ENCODE measurements at places on chromosomes 7 and 10.

GRCh38 chr10:110619514-110620397 lies 24.4 kb upstream of the RBM20 start:
- DNase-seq = no peak

DNA sequence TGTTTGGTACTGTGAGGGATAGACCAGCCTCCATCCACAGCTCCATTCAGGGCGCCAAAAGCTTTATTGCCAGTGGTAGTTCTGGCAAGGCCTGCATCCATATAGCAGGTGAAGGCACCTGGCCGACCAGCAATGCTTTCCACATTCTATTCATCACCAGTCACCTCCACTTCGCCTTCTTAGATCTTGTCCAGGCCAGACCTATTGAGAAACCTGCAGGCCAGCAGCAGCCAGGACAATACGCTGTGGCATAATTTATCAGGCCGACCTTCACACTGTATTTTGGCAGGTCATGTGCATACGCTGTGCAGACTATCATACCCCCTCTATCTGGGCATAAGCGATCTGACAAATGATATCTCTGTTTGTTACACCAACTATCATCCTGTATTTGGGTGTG lies 15.2 kb upstream of the KNDC1 start:
- no peak for DNase-seq

DNA sequence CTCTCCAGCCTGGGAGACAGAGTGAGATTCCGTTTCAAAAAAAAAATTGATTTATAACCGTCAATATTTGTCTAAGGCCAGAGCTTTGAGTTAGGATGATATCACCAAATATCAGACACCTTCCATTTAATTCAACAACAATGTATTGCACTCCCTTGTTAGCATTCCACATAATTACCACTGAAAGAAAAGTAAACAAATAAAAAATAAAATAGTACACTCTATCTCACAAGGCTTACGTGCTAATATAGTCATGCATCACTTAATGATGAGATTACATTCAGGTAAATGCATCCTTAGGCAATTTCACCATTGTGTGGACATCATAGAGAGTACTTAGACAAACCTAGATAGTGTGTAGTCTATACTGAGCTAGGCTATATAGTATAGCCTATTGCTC lies 127.6 kb upstream of the RHOBTB1 start:
- DNase-seq = no peak

DNA sequence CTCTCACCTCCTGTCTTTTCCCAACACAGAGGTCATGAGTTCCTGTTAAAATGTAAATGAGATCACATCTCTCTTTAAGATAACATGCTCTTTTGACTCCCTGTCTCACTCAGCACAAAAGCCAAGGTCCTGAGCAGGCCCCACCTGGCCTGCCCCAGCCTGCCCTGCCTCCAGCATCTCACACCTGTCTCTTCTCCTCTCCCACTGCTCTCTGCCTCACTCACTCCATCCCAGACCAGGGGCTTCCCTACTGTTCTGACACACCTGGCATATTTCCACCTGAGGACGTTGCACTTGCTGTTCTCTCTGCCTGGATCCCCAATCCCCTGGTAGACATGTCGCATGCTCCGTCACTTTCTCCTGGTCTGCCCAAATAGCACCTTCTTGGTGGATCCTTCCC lies 285.0 kb upstream of the ZMIZ1 start:
- no peak for DNase-seq

DNA sequence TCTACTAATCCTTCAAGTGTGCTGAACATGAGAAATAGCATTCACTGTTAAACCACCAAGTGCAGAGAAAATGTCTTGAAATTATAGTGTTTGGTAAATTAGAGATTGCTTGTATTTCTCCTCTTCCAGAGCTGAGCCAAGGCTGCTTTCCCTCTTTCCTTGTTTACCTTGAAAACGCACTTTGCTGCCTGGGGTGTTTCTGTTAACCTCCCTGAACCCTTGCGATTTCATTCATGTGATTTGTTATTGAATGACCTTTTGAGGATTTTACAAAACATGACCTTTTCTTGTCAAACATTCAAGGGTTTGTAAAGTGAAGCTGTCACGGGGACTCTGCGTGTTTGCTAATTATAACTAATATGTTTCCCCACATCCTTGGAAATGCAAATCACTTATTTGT lies 169.4 kb downstream of the LRMDA start:
- DNase-seq = no peak

GRCh38 chr7:121020989-121021969 lies 32.8 kb downstream of the CPED1 start:
- no peak for DNase-seq
